ENCODE measurements at places on chromosomes 1 and 21. TPM values are rescaled to one million over a fixed set of nuclear protein-coding genes. Genes with fewer than 3 reads are reported as not detected.

GSTM5 gene
- not detected for total RNA-seq

ACTA1 gene
- total RNA-seq: 0.55 TPM

DNA sequence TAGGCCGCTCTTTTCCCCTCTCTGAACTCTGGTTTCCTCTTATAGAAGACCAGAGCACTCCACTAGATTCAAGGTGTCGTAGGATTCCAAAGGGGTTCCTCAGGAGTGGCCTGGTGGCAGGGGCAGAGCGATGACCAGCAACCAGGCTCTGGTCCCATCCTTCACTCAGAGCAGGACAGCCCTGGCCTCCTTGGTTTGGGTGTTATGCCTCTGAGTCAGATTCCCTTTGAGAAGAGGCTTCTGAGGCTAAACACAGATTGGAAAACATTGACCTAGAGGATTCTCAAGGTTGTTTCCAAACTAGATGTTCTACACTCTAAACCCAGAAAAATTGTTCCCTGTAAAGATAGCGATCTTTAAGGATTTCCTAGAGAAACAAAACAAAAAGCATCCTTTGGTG, 49.8 kb upstream of the IKBKE start:
- no peak for DNase-seq

GRCh38 chr1:76142771-76143540, 68.4 kb downstream of the ST6GALNAC3 start:
- no peak for DNase-seq

- no peak for DNase-seq
Observed at GRCh38 chr1:162991444-162991843, 77.7 kb upstream of the RGS4 start.

GRCh38 chr1:21652101-21652936, 16.8 kb downstream of the RAP1GAP start:
- DNase-seq: no peak

DNA sequence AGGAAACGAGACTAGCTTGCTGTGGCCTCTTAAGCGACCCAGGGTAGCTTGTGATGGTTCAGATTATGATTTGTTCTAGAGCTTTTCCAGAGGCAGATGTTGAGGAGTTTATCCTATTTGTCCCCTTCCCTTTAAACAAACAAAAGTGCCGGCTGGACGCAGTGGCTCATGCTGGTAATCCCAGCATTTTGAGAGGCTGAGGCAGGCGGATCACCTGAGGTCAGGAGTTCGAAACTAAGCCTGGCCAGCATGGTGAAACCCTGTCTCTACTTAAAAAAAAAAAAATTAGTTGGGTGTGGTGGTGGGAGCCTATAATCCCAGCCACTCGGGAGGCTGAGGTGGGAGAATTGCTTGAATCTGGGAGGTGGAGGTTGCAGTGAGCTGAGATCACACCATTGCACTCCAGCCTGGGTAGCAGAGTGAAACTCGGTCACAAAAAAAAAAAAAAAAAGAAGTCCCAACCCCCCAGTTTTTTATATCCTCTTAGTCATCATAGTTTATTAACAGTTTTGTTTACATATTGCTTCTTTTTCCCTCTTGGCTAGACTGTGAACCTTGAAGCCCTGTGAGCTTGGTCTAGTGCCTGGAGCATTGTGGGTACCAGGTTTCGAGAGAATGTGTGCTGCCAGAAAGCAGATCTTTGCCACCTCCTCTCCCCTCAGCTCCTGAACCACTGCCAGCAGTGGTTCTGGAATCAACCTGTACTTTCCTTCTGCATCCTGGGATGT, 29.8 kb downstream of the MAPKAPK2 start:
- DNase-seq: no peak

DNA sequence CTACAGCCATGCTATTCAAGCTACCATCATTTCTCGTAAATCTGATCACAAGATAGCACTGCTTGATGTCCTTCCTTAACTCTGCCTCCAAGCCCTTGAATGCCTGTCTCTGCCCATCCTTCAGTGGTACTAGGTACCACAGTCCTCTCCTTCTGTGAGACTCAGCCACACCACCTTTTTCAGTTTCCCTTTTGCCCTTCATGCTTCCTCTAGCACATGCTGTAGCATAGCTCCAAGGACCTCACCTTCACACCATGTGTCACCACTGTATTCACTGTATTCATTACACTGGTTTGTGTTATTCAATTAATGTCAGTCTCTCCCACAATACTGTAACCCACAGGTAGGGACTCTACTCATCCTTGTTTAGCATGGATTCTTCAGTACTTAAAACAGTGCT, 8.0 kb upstream of the TP53BP2 start:
- no peak for DNase-seq

GRCh38 chr1:89085781-89086180, 20.8 kb upstream of the GBP1 start:
- DNase-seq: no peak

SAMSN1 gene
- not detected for total RNA-seq

TSPAN1 gene
- total RNA-seq: 0.68 TPM

All from osteocyte (in vitro differentiated cells).